COR-L47 (cell line): ENCODE measurements at places on chromosomes 1 and 21.

DNA sequence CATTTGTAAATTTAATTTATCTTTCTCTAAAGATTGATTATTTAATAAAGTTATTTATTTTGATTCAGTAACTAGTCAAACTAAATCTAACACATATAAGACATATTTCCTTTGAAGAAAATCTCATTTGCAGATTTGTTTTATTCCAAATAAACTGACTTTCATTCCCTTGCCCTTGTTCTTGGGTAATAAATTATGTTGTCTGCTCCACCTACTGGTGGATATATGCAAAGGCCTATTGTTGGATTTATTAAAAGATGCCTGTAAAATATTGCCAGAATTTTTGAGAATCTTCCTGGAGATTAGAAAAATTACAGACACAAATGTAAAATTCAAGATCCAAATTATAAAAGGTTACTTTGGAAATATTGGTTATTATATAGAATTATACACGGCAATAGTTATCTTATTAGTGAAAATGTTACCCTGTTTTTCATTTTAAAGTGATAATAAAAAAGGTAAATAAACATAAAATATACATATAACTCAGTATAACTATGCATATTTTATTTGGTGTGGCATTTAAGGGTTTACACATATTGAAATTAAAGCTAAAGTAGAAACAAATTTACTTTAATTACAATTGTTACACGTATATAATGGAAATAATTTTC is 116.1 kb downstream of the SPATA17 start:
- DNase-seq, result peak; percentile 40

DNA sequence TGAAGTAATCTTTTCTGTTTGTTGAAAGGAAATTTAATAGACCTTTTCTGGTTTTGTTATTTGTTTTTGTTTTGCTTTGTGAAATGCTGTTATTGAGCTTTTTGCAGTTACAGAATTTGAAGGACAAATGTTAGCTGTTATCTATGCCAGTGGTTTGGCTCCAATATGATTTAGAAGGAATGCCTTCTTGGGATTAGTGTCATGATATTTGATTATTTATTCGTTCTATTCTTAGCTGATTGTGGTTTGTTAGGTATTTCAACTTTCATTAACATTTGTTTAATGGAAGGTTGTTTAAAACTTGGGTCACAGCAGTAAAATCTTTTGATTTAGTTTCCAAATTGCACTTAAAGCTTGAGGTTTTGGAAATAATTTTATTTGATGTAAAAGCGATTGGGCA is 33.5 kb downstream of the ADGRL2 start:
- DNase-seq, result no peak

DNA sequence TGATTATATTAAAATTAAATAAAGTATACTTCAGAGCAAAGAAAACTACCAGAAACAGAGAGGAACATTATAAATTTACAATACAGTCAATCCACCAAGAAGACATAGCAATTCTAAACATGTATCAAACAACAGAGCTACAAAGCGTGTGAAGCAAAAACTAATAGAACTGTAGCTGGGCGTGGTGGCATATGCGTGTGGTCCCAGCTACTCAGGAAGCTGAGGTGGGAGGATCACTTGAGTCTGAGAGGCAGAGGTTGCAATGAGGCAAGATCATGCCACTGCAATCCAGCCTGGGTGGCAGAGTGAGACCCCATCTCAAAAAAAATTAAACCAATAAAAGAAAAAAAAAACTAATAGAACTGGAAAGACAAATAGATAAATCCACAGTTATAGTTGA is 12.3 kb downstream of the CCDC185 start:
- no peak for DNase-seq

GRCh38 chr1:184929711-184930202 is 44.6 kb downstream of the NIBAN1 start:
- peak; percentile 27 for DNase-seq

- DNase-seq, result no peak
Observed at GRCh38 chr1:96515925-96516324, 205.7 kb upstream of the PTBP2 start.

DNA sequence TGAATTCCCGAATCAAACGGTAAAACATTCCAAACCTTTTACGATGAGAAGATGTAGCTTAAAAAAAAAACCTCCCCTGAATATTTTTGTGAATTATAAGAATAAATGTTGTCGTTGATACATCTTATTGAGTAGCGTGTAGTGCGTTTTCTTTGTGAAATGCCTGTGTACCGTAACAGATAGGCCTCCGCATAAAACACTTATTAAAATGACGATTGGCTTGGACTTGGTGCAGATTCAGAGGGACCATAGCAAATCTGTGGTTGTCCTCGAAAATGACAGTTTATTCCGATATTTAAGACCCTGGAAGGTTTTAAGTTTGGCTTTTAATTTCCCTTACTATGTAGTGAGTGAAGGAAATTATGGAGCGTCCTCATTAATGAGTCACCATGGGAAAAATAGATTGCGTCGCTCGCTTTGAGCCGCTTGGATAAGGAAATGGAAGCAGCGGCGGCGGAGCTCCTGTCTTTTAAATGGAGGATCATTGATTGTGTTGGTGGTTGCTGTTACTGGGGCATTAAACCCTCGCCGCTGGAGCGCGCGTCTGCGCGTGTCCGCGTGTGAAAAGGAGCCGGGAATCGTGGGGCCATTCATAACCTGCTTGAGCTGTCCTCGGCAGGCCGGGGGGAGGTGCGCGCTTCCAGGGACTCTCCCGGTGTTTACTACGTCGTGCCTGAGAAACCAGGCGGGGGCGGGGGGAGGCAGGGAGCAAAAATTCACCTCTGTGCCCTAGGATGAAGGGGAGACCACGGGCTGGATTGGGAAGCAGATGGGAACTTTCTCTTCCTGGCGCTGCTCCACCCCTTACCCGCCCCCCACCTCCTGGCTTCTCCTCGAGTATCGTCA is 1.6 kb downstream of the SPEN start:
- DNase-seq, result peak; percentile 89

- no peak for DNase-seq
Observed at GRCh38 chr1:217364220-217364619, 266.7 kb downstream of the GPATCH2 start.

GRCh38 chr1:205939690-205940330 is 3.4 kb downstream of the SLC26A9 start:
- peak; percentile 30 for DNase-seq

GRCh38 chr21:43976661-43977060 is 35.4 kb upstream of the TRAPPC10 start:
- DNase-seq, result no peak

DNA sequence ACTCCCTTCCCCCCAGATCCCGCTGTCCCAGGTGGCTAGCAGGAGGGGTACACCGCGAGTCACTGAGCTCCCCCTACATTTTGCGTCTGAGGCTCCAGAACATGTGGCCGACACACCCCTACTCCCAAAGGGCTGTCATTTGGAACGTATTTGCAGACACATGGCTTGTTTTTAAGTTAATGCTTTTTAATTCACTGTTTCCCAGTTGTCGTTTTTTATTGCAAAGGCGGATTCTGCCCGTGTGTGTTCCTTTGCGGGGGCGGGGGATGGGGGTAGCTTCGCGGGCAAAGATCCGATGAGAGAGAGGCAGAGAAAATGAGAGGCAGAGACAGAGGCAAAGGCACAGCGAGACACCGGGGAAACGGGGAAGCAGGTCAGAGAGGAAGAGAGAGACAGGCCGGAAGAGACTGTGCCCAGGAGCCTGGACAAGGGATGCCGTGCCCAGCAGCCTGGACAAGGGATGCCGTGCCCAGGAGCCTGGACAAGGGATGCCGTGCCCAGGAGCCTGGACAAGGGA is 270.2 kb downstream of the FOXD2 start:
- no peak for DNase-seq

DNA sequence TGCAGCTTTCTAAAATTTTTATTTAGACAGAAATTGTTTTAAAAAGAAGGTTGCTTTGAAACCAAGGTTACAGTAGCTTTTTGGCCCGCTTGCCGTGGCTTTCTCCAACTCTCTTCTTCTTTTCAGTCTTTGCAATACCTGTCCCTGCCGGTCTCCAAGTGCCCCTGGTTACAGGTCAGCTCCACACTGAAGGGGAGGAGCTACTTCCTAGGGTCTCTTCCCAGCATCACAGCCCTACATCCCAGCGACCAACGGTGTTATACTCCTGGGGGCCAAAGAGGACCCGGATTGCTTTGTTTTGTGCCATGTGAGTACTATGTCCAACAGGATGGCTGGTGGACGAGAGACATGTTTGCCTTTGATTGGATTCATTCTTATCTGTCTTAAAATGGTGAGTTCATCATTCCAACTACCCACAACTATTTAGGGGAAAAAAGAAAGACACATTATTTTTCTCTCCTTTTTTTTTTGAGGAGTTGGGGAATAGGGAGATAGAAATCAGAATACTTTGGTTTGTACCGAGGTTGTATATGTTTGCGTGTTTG is at the start of gene FNDC7:
TSS of gene FNDC7 (plus strand) at position 303 of the 545 bp plus-strand sequence. CDS start at position 329, 26 bp downstream.
- DNase-seq, result no peak

GRCh38 chr1:165397944-165398343 is 41.4 kb upstream of the LMX1A start:
- no peak for DNase-seq

DNA sequence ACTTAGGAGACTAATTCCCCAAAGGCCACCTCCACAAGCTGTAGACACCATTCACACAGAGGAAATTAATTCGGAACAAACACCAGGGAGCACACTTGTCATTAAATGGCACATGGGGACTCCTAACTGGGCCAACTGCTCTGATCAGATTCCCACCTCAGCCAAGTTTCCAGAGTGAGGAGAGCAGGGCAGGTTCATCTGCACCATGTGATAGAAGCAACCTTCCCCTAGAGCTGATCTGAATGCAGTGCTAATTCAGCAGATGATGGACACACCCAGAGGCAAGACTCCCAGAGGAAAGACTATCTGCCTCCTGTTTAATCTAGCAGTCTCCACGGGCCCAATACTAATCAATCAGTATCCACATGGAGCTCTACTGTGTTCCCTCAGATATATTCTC is 147.0 kb downstream of the VAV3 start:
- no peak for DNase-seq

DNA sequence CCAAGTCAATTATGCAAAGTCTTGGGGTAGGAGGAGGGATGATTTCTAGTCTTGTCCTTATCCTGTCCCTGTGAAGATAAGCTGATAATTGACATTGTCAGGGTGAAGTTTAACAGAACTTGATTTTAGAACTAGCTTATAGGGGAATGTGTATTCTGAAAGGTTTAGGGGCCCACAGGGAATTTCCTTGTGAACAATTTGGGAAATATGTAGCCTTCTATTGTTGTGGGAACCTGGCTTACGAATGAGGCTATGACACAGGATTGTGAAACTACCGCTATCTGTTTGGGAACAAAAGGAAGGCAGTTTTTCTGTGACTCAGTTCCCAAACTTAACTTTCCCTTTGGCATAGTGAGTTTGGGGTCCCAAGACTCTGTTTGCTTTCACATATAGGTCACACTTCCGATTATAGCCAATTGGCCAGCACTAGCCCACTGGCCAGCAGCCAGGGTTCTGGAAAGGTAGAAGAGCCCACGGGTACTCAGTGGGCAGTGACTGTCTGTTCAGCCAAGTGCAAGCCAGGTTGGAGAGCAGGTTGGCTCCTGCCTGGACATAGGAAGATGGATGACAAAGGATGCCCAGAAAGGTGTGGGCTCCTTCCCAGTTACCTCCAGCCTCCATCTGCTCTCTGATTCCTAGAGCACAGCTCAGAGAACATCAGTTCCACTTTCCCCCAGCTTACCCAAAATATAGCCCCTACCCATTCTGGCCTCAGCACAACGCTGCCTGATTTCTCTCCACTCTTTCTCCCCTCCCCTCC is 35.5 kb downstream of the H3-3A start:
- no peak for DNase-seq

GRCh38 chr21:38133240-38133639 is 123.6 kb upstream of the KCNJ15 start:
- DNase-seq, result peak; percentile 86

DNA sequence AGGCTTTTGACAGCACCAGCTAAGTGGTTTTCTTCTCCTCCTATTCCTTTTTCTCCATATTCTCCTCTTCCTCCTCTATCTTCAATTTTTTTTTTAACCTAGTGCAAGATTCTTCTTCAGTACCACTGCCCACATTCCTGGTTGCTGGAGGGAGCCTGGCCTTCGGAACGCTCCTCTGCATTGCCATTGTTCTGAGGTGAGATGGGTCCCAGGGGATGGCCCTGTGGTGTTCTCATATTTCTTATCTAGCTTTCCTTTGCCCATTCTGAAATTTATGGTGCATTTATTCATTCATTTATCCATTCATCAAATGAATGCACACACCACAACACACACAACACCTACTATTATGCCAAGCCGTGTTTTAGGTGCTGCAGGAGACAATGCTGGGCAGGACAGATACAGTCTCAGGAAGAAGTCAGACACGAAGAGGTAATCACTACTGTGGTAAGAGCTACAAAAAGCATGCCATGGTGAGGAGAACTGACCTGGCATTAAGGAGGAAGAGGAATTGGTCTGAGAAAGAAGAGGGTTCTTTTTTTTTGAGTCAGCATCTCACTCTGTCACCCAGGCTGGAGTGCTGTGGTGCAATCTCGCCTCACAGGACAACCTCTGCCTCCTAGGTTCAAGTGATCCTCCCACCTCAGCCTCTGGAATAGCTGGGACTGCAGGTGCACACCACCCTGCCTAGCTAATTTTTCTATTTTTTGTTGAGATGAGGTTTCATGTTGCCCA is 47.5 kb upstream of the TDRD10 start:
- no peak for DNase-seq

DNA sequence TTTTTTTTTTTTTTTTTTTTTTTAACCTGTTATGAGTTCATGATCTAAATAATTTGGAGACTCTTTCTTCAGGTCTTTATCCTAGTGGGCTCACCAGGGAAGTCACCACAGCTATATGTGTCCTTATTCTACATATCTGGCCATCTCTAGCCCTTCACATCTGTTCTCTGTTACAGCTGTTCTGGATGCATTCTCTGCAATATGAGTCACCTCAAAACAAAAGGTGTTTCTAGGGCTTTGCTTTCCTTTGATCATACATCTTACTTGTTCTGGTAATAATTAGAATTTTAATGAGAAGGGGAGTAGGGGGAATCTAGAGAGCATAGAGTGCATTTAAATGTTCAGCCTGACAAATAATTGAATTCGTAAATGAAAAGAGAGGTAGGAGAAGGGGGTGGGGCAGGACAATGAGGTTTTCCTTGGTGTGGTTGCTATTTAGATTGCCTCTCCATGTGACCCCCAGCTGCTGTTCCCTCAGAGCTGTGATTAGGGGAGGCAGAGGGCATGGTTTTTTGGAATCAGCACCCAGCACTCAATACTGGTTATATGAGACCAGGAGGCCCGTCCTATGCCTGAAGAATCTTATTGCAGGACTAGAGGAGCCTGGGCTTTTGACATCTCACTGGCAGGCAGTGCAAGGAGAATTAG is 8.0 kb downstream of the SYT6 start:
- no peak for DNase-seq

GRCh38 chr1:68217060-68217554 is 15.2 kb downstream of the WLS start:
- peak; percentile 94 for DNase-seq

DNA sequence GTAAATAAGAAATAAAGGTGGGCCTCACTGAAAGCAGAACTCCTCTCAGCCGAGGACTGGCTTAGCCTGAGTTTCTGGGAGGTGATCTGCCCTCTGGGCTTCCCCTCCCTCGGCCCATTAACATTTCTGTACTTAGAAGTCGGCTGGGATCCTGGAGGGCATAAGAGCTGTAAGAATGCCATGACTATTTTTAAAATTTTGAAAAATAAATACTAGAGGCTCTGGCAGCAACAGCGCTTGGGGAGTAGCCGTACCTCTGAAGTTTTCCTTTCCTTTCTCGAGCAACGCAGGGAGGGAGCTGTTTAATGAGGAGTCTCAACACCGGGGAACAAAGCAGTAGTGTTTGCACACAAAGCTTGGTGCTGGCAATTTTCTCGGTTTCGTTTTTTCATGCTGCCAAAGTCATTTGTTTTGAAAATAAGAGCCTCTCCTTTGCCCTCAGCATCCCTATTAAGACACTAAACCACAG is 498.7 kb downstream of the SMYD3 start:
- DNase-seq, result peak; percentile 60

GRCh38 chr1:15031251-15031933 is 122.2 kb upstream of the TMEM51 start:
- no peak for DNase-seq
